ENCODE measurements at places on chromosomes 12 and 14.

DNA sequence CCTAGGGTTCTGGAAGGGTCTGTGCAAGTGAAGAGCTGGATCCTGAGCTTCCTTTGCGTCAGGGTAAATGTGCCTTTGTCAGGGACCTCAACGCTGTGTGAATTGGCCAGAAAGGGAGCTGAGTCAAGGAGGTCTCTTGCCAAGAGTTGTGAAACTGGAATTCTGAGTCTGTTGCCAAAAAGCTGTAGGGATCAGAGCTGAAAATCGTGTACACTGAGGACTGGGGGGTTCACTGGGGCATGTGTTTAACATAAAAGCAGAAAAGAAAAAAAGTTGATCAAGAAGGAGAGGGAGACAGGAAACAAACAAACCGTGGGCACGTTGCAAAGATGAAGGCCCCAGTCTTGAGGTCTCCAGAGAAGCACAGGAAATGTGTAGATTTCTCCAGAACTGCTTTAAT, 1081.5 kb downstream of the VRK1 start:
- no peak for DNase-seq

GRCh38 chr12:88416155-88416554, 164.1 kb downstream of the KITLG start:
- no peak for DNase-seq

DNA sequence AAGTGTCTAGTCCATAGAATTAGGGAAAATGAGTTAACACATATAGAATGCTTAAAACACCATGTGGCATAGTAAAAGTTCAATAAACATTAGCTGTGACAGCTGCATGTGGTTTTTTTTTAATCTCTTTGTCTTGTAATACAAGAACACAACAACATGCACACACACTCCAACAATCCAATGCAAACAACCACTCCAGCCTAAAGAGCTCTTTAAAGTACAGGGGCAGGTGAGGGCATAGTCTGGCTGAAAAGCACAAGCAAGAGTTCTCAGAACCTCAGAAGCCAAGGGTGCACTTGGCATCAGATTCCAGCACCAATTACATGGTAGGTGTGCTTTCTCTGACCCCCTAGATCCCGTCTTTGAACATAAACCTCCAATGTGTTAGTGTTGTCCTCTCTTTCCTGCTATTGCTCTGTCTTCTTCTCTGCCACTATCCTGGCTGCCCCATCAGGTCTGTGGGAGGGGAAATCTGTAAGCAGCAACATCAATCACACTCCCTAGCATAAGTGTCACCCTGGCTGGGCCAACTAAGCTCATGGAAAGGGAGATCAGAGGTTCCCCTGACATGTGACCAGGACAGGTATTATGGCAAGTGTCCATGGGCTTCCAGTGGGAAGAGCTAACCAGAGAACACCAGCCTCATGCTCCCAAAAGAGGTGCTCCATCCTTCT, 91.0 kb downstream of the SLC8A3 start:
- no peak for DNase-seq

- no peak for DNase-seq
These were observed 462.2 kb downstream of the DIO2 start for GRCh38 chr14:79749065-79749464.

DNA sequence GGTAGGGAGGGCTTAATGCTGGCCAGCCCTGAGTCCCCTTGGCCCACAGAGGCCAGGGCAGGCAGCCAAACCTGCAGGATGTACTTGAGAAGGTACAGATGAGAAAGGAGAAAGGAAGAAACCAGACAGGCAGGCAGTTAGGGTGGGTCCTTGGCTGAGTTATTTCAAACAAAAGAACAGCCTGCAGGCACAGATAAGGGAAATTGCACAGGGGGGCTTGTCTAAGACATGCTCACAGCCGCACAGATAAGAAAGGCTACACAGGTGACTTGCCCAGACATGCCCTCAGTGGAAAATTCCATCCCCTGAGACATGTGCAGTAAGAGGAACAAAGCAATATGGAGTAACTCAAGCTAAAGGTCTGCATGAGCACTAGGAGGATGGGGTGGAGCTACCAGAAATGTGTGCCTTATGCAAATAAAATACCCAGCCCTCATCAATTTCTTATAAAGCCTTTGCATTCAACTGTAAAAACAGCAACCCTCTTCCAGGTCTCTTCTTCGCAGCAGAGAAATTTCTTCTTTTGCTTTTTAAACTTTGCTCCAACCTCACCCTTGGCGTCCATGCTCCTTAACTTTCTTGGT, 158.2 kb upstream of the RGS6 start:
- no peak for DNase-seq

GRCh38 chr14:65299826-65300225, 112.7 kb upstream of the FUT8 start:
- DNase-seq = no peak

DNA sequence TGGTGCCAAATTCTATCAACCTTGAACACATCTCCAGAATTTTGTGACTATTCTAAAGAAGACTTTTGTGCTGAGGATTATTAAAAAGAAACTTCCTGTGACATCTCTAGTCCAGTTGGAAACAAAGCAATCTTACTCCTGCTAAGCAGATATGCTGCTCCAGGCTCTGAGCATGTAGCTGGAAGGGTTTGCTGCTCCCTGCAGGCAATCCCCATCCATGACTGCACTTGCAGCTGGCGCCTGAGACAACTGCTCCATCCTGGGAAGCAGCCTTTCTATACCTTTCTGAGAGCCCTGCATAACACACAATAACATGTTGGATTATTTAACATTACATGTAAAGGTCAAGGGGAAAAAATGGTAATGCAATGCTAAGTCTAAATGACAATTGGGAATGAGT, 105.1 kb downstream of the NDUFA12 start:
- DNase-seq = peak; percentile 50

GRCh38 chr12:122265886-122266229, 436 bp downstream of the VPS33A start:
- peak; percentile 33 for DNase-seq

- no peak for DNase-seq
These were observed 35.5 kb upstream of the OR5AU1 start for GRCh38 chr14:21191261-21191808.

- peak; percentile 10 for DNase-seq
These were observed 5.4 kb downstream of the MAGOHB start for GRCh38 chr12:10607885-10608458.

- DNase-seq = no peak
These were observed 463.1 kb downstream of the RAD51B start for GRCh38 chr14:68282479-68283377.

Measured in iris pigment epithelial cell (primary cell).